ENCODE measurements at places on chromosomes 4 and X.

DNA sequence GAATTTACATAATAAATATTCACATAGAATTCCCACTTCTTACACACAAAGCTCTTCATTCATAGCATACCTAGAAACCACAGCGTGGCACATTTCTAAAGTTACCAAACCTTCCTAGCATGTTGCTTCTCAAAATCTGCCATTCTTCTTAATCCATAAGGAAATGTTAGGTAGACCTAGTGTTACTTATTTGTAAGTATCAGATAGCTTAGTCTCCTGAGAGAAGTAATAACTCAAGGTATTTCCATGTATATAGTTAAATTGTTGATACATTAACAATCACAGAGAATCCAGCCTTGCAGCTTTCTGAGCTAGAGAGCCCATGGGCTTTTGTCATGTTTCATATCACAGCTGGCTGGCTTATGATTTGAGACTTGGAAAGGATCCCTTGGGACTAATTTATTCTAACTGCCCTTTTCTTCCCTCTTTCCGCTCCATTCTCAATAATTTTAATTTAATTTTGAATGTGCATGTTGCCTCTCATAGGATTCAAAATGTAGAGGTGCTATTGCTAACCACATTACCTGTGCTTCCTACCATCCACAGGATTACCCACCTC, 17.6 kb downstream of the SH3RF1 start:
- no peak for DNase-seq

- no peak for DNase-seq
Measured at GRCh38 chrX:23854945-23855344, 52.8 kb downstream of the APOO start.

DNA sequence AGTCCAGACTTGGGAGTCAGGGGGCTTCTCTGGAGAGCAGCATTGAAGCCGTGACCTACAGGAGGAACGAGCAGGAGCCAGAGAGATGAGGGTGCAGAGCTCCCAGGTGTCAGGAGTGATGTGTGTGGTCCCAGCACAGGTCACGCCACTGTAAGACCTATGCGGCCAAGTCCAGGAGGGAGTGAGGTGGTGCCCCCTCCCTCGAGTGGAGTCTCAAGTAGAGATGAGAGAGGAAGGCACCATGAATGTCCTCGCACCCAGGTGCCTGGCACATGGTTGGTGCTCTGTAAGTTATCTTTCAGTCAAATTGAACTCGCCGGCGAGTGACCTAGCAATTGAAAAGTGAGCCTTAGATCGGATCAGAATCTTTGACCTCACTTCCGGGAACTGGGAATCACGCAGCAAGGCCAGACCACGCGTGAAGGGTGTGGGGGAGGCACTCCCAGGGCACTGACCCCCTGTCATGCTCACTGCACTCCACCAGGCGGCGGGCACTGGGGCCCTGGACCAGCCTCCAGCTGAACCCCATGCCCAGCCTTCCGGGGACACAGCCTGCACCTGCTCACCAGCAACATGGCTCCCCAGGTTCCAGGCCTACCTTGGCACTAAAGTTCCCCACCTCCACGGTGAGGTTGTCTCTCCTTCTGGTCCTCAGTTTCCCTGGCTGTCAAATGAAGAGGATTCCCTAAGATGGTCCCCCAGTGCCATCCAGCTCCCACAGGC, 127.4 kb downstream of the HMX1 start:
- DNase-seq = no peak

DNA sequence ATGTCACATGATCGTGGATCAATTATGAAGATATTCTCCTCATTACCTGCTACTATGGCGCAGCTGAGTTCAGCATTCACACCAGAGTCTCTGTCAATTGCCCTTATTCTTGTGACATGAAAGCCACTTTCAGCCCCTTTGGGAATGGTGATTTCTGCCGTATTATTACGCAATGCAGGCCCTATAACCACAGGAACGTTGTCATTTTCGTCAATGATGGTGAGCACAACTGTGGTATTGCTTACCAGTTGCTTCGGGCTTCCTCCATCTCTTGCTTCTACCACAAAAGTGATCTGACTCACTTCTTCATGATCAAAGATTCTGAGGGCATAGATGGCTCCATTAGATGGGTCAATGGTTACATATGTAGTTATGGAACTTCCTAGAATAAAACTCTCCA, 2.1 kb downstream of the PCDH18 start:
- no peak for DNase-seq

DNA sequence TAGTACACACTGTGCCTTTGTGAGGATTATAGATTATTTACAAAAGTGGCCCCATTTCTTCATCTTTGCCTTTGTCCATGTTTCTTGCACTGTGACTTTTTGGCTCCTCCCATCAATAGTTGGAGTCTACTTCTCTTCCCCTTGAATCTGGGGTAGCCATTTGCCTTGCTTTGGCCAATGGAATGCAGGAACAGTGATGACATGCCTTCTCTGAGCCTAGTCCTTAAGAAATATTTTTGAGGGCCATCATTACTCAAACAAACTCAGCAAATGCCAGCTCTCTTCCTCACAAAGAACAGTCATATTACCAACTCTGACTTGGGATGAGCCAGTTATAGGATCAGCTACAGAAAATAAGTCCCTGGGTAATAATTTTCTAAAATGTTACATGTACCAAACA, 189.6 kb downstream of the FRMPD4 start:
- no peak for DNase-seq

DNA sequence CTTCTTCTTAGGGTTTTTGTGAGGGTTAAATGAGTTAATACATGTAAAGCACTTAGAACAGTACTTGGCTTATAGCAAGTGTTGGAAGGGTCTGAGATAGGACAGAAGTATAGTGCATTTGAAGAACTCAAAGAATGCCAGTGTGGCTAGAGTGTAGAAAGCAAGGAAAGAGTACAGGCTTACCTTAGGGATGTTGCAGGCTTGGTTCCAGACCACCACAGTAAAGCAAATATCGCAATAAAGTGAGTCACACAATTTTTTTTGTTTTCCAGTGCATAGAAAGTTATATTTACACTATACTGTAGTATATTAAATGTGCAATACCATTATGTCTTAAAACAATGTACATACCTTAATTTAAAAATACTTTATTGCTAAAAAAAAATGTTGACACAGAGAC, 41.3 kb downstream of the KIF4A start:
- no peak for DNase-seq
